Right kidney (tissue), 9 donors: ENCODE measurements at places on chromosomes 5 and 9.

- no peak for DNase-seq
These were observed 210.1 kb upstream of the SLC24A2 start for GRCh38 chr9:19998823-19999455.

- no peak for DNase-seq
These were observed 10.9 kb downstream of the AQP3 start for GRCh38 chr9:33436445-33436844.

DNA sequence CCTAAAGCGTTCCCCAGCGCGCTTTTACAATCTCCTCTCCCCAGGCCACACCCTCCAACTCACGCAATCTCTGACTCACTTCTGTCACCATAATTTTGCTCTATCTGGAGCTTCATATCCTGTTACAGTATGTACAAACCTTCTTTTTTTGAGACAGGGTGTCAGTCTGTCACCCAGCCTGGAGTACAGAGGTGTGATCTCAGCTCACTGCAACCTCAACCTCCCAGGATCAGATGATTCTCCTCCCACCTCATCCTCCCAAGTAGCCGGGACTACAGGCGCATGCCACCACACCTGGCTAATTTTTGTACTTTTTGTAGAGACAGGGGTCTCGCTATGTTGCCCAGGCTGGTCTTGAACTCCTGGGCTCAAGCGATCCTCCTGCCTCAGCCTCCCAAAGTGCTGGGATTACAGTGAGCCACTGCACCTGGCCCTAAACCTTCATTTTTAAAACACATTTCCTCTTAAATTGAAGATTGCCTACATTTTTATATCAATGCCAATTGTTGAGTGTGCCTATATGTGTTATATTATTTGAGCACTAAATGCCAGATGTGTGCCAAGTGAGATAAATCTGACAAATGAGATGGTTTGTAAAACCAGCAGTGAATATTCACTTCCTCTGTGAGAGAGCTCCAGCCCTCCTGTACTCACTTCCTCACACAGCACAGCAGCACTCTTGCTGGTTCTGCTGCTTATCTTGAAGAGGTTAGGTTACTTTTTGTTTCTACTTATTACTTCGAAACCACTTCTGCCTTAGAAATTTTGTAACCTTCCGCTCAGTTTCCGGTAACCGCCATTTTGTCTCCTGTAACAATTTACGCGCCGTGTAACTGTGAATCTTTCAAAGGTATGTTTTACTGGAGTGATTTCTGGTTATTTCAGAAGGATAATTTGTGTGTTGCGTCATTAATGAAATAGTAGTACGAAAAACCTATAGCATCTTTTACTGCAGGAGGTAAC, 57.9 kb downstream of the DOCK8 start:
- DNase-seq: no peak

DNA sequence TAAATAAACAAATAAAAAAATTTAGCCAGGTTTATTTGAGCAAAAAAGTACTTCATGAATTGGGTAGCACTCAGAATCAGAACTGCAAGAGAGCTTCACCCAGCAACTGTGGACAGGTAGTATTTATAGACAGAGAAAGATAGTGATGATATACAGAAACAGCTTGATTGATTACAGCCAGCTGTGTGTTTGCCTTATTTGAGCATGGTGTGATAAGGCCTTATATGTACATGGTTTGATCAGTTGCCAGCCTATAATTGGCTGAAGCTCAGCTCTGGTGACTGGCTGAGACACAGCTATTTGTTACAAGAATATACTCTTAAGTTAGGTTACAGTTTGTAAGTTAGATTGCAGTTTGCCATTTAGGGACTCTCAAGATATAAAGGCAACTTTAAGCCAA, 34.3 kb upstream of the ARL15 start:
- no peak for DNase-seq
